ENCODE measurements at places on chromosomes 12 and 14. TPM values are rescaled to one million over a fixed set of nuclear protein-coding genes. Genes with fewer than 3 reads are reported as not detected.

GRCh38 chr14:57560681-57561080 lies 67.0 kb upstream of the CCDC198 start:
- no peaks in the 10 kb centered on the region for H3K36me3 ChIP-seq
- no peak for DNase-seq
- H3K4me3 ChIP-seq: no peak overlapping the region
- H3K4me1 ChIP-seq: no peaks in the 10 kb centered on the region
- no peaks in the 10 kb centered on the region for H3K27me3 ChIP-seq

GRCh38 chr12:124410354-124411175 lies 115.7 kb downstream of the RFLNA start:
- H3K4me3 ChIP-seq: no peak overlapping the region
- no peaks in the 10 kb centered on the region for H3K27me3 ChIP-seq
- H3K36me3 ChIP-seq: no peaks in the 10 kb centered on the region

DNA sequence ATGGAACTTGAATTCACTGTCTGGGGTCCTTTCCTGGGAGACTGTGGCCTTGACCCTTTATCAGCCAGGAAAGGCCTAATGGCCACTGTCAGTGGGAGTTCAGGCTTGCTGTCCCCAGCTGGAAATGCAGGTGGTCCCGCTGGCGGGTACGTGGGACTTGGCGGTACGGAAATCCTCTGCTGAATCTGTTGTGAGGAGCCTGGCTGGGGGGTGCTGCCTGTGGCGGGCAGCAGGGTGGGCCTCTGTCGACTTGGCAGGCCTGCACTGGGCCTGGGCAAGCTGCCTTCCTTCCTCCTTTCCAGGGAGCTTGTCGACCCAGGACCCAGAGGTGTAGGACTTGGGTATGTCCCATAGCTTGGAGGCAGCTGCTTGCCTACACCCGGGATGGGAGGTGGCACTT lies 26.3 kb downstream of the ZFYVE21 start:
- peaks cover 11% of the 10 kb centered on the region for H3K4me1 ChIP-seq
- no peaks in the 10 kb centered on the region for H3K27me3 ChIP-seq
- H3K36me3 ChIP-seq: no peaks in the 10 kb centered on the region
- H3K4me3 ChIP-seq: no peak overlapping the region
- no peak overlapping the region for H3K27ac ChIP-seq

GRCh38 chr12:37545759-37546158 lies 770.8 kb upstream of the ALG10B start:
- DNase-seq: no peak
- H3K4me3 ChIP-seq: no peak overlapping the region
- no peaks in the 10 kb centered on the region for H3K36me3 ChIP-seq
- no peak overlapping the region for H3K27ac ChIP-seq
- H3K27me3 ChIP-seq: no peaks in the 10 kb centered on the region

GRCh38 chr12:50055831-50056638 lies 1.4 kb upstream of the ASIC1 start:
- no peak overlapping the region for H3K27ac ChIP-seq
- H3K4me1 ChIP-seq: peaks cover 6% of the 10 kb centered on the region
- no peak for DNase-seq
- no peaks in the 10 kb centered on the region for H3K27me3 ChIP-seq
- no peaks in the 10 kb centered on the region for H3K36me3 ChIP-seq

NGB gene
- not detected for total RNA-seq

DNA sequence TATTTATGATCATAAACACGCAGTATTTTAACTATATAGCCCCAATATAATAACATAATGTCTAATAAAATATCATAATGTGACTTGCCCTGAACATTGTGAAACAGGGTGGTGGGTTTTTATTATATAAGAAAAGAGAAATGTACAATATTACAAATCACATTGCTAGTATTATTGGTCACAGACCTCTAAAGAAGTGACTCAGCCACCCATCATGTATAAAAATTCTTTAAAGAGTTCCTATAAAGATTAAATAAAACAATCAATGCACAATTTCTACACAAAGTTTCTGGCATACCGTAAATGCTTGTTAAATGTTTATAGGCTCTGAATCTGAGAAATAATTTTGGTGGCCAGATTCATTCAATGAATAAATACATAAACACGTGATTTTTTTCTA lies 28.9 kb downstream of the ABCC9 start:
- no peaks in the 10 kb centered on the region for H3K4me1 ChIP-seq
- no peak overlapping the region for H3K27ac ChIP-seq
- no peak overlapping the region for H3K4me3 ChIP-seq
- DNase-seq: no peak
- no peaks in the 10 kb centered on the region for H3K27me3 ChIP-seq
- no peaks in the 10 kb centered on the region for H3K36me3 ChIP-seq

GRCh38 chr14:88552876-88553275 lies 1.9 kb downstream of the PTPN21 start:
- no peaks in the 10 kb centered on the region for H3K36me3 ChIP-seq
- H3K27me3 ChIP-seq: no peaks in the 10 kb centered on the region
- DNase-seq: no peak

GRCh38 chr12:6330999-6331714 lies 10.7 kb downstream of the TNFRSF1A start:
- H3K4me1 ChIP-seq: peaks cover 4% of the 10 kb centered on the region
- H3K27ac ChIP-seq: peak overlapping the region; percentile 82
- peaks cover 14% of the 10 kb centered on the region for H3K36me3 ChIP-seq
- no peak overlapping the region for H3K4me3 ChIP-seq
- no peaks in the 10 kb centered on the region for H3K27me3 ChIP-seq

TMEM132C gene
- total RNA-seq: 54.1 TPM

DNA sequence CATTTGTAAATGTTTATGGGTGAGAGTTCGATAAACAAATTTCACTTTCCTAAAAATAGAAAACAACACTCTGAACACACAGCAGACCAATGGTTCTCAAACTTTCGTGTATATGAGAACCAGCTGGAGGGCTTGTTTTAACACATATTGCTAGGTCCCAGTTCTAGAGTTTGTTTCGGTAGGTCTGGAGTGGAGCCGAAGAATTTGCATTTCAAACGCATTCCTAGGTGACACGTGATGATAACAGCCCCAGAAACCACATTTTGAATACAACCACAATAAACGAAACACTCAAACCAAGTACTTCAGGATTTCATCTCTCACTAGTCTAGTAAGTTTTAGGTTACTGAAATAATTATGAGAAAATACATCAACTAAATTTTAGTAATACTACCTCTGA lies 17.1 kb downstream of the SEC23A start:
- no peaks in the 10 kb centered on the region for H3K27me3 ChIP-seq

PTCSC3 gene
- total RNA-seq: not detected

DNA sequence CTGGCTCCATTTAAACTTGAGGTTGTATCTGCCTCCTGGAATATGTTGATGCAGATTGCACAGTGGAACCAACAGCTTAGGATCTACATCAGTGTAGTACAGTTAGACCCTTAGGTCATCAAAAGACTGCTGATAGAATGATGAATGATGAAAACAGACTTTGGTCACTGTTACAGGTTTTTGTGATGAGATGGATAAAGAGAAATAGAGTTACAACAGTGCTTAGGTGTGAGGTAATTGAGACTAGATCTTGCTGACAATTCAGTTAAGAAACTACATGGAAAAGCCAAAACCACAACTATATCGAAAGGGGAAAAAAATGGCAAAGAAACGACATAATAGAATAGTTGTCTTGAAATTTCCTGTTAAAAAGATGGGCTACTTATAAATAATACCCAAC lies 145.7 kb upstream of the LMNTD1 start:
- no peaks in the 10 kb centered on the region for H3K36me3 ChIP-seq
- no peak for DNase-seq
- no peaks in the 10 kb centered on the region for H3K27me3 ChIP-seq
- H3K4me1 ChIP-seq: no peaks in the 10 kb centered on the region
- no peak overlapping the region for H3K27ac ChIP-seq
